ENCODE measurements at places on chromosomes 6 and 20.
A peak's percentile ranks its signal among the peaks of the same experiment; 100 is the strongest.

- DNase-seq: no peak
Observed at GRCh38 chr6:133340557-133340956, 99.4 kb downstream of the EYA4 start.

DNA sequence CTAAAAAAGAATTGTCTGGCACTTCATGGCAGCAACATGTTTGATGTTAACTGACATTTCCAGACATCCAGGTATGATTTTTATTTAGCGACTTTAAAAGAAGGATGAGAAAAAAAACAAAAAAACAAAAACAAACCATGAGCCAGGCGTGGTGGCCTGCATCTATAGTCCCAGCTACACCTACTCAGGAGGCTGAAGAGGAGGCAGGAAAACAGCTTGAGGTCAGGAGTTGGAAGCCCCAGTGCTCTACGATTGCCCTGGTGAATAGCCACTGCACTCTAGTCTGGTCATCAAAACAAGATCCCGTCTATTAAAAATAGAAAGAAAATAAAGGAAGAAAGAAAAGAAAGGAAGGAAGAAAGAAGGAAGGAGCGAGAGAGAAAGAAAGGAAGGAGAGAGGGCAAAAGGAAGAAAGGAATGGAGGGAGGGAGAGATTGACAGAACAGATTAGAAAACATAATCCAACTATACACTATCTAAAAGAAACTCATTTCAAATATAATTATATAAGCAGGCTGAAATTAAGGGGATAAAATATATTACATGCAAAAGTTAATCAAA, 141.6 kb downstream of the TRIM27 start:
- DNase-seq: no peak

DNA sequence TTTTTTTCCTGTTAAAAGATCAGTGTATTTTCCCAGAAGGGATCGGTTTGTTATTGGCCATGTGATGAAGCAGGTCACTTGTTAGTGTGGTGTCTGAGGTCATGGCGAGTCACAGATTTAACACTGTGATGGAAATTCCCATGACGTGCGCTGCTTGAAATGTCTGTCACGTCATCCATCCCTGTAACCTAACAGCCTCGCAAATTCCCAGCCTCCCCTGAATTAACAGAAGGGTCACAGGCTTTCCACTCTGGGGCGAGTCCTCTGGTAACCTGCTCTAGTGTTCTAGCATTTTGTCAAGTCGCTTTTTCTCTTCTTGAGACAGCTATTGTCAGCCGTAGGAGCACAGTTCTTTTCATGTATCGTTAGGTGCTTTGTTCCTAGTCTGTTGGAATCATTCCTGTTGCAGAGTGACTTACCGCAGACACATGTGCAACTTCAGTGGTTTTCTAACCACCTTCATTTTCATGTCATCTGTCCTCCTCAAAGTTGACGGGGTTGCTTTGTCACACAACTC, 137.2 kb downstream of the MAP3K4 start:
- DNase-seq: peak; percentile 31

GRCh38 chr6:35031611-35032529, 109.3 kb downstream of the TCP11 start:
- no peak for DNase-seq

DNA sequence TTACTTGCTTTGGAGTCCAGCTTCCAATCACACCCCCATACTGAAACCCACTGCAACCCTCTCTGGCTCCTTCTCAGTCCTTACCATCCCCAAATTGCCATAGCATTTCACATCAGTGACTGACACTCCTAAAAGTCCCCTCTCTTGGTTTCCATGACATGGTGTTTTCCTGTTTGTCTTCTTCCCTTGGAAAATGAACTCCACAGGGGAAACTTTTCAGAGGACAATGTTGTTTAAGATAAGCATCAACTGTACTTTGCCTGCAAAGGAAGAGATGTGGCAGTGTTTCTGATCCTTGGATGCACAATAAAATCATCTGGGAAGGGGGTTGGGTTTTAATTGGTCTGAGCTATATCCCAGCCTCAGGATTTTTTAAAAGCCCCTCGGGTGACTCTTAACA, 214.9 kb downstream of the HACE1 start:
- no peak for DNase-seq

- DNase-seq: no peak
Observed at GRCh38 chr6:41655646-41656001, 17.4 kb downstream of the MDFI start.

DNA sequence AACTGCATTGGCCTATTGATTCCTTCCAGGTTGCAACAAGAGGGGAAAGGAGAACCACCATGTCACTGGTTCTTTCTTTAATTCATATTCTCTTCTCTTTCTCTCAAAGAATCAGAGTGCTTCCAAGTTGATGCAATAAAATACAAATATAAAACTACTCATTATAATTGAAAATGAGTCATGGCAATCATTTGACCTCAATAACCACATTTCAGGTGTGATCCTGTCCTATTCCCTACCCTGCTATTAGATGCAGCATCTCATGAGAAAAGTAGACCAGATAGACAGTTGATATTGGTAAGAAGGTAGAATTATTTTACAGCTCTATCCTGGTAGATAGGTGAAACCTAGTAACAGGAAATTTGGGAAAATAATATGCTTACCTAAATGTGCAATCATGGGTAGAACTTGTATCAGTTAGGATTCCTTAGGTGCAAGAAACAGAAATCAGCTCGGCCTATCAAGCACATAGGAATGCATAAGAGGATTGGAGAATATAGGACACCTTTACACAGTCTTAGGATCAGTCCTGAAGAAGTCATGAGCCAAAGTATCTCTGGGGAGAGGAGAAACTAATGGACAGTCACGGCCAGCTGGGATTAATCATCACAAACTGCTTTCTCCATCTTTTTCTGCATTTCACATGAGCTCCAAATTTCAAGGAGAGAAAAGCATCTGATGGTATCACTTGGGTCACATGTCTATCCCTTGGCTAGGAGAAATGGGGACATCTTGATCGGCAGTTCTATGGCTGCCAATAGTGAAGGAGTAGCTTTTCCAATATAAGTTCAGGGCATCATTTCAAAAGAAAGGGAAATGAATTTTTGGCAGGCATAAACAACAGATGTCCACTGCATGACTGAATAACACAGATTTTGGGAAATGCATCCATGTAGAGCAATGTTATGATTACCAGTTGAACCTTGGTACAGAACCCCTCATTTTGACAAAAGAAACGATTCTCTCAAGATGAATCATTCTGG, 19.3 kb upstream of the RNF146 start:
- no peak for DNase-seq

DNA sequence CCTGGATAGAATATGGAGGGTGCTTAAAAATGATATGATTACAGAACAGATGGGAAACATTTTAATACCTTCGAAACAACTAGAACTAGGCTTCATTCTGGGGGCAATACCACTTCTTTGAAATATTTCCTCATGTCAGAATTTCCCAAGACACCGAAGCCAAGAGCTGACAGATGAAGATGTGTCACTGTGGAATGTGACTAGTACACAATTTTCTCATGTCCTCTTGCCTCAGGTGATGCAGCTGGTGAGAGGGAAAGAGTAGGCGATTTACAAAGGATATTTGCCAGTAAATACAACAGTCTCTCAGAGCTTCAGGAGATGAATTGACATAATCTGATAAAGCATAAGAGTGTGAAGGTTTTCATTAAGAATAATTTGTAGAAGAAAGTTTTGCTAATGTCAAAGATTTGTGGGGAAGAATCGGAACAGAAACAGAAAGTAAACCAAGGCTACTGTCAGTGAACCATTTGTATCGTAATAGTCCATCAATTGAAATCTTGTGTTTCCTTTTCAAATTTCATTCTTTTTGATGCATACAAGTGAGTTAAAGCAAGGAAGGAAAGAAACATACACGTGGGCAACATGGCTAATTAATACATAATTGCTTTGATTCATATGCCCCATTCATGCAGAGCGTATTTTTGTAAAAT, 164.7 kb upstream of the CCN2 start:
- no peak for DNase-seq

DNA sequence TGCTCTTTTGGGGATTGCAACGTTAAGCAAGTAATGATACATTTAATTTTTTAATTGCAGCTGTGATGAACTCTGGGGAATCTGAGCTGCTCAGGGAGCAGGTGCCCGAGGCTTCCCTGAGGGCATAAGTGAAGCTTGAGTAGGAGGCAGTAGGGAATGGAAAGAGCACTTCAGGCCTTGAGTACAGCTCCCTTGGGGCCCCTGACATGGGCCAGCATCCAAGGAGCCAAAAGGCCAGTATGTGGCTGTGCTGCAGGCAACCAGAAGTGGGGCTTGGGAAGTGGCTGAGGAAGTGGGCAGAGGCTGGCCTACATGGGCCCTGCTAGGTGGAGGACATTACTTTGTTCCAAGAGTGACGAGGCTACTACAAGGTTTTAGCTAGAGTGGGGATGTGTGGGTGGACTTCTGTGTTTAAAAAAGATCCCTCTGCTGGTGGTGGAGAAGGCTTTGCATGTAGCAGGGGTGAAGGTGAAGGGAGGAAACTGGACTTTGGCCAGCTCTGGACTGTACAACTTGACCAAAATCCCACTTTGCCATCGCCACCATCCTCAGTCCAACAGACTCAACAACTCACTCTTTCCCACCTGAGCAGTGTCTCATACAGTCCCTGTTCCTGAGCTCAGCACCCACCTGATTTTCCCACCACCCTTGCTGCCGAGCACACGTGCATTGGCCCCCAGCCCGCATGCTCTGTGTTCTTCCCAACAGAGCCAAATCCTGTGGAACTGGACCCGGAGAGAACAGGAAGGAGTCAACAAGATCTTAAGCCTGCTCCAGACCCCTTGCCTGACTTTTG, 10.9 kb upstream of the ZNF831 start:
- DNase-seq: no peak

DNA sequence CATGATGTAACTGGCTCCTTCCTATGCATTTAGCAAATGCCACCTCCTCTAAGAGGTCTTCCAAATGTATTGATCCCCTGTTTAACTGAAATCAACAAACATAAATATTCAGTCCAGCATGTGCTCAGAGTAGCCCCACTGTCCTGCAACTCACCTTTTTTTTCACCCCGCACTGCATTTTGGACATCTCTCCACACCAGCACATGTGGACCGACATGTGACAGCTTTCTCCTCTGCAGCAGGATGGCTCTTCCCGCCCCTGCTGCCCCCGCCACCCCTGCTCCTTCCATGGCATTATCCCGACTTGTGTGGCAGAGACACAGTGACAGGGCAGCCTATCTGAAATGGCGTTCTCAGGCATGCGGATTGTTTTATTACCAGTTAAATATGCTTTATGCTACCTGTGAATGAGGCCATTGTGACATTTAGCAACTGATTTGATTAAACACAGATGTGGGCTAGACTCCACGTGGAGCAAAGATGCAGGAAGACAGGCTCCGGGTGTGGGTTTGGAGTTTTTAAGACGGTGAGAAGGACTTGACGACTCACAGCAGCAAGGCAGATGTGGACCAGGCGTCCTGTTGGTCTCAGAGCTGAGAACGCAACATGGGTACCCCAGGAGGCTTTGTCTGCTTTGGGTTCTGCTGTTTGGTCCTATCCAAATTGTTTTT, 161.2 kb downstream of the EYA2 start:
- no peak for DNase-seq

DNA sequence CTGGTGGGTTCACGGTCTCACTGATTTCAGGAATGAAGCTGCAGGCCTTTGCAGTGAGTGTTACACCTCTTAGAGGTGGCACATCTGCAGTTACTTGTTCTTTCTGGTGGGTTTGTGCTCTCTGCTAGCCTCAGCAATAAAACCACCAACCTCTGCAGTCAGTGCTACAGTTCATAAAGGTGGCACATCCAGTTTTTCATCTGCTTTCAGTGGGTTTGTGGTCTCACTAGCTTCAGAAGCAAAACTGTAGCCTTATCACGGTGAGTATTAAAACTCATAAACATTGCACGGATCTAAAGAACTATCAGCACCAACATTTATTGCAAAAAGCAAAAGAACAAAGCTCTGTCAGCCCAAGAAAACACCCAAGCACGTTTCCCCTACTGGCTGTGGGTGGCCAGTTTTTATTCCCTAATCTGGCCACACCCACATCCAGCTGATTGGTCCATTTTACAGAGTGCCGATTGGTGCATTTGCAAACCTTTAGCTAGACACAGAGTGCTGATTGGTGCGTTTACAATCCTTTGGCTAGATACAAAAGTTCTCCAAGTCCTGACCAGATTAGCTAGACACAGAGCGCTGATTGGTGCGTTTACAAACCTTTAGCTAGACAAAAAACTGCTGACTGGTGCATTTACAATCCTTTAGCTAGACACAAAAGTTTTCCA, 3.4 kb upstream of the TMEM14C start:
- DNase-seq: peak; percentile 53

GRCh38 chr6:71197267-71197666, 91.3 kb upstream of the OGFRL1 start:
- no peak for DNase-seq

- no peak for DNase-seq
Observed at GRCh38 chr6:41594326-41594725, 43.9 kb upstream of the MDFI start.

GRCh38 chr20:48592107-48592940, 235.5 kb downstream of the PREX1 start:
- no peak for DNase-seq

DNA sequence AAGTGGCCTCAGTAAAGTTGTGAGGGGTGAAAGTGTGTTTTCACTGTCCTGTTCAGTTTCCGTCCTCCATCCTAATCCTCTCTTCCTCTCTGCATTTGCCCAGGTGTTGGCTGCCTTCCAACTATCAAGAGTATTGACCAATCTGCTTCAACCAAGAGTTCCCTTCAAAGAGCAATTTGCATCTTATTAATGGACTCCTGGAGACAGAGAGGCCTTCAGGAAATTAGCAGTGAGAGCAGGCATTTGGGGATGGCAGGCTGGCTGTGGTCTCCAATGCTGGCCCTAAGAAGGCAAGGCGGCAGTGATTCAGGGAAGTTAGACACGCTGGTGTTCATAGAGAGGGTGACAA, 77.2 kb downstream of the GPR6 start:
- DNase-seq: no peak

- peak; percentile 12 for DNase-seq
Observed at GRCh38 chr20:19026121-19026878, 186.1 kb upstream of the SLC24A3 start.

DNA sequence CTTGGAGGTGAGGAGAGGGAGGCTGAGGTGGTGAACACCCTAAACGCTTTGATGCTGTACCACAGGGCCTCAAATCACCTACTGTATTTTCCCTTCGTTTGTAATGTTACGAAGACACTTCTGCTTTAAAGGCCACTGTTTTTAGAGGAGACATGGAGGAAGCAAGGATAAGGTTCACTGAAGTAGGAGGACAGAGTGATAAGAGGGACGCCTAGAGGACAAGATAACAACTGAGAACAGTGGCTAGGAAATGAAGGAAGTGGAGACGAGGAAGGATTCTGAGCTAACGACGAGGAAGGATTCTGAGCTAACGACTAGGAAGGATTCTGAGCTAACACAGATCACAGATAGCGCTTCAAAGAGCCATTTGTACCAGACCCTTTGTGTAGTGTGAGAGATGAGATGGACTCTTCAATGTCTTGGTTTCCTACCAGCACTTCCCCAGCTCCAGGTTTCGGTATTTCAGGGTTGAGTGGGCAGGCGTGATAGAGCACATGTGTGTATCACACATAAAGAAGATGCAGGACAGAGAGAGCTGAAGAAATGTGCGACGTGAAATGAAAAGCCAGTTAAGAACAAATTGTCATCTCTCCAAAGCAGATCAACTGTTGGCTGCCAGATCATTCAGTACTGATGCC, 7.5 kb downstream of the SF3B5 start:
- no peak for DNase-seq
